Pancreas (tissue), 10 donors: ENCODE measurements at places on chromosomes 7 and 10. TPM values are rescaled to one million over a fixed set of nuclear protein-coding genes. Genes with fewer than 3 reads are reported as not detected.

The OR2A1 gene
- 0.14 TPM for polyA plus RNA-seq

The C10orf105 gene
- 0.08 TPM for polyA plus RNA-seq

The LIPF gene
- polyA plus RNA-seq = not detected

The TACR2 gene
- polyA plus RNA-seq = 0.14 TPM

The STOX1 gene
- 1.3 TPM for polyA plus RNA-seq

The CALML5 gene
- not detected for polyA plus RNA-seq

The GJD4 gene
- polyA plus RNA-seq = not detected

The AMZ1 gene
- 0.05 TPM for polyA plus RNA-seq

The KIF11 gene
- polyA plus RNA-seq = 0.19 TPM

The RAPGEF5 gene
- 7.5 TPM for polyA plus RNA-seq

- H3K4me1 ChIP-seq = no peaks in the 10 kb centered on the region
- no peaks in the 10 kb centered on the region for H3K27me3 ChIP-seq
- H3K27ac ChIP-seq = no peak overlapping the region
These were observed 56.3 kb upstream of the NCAPG2 start for GRCh38 chr7:158760936-158761335.

DNA sequence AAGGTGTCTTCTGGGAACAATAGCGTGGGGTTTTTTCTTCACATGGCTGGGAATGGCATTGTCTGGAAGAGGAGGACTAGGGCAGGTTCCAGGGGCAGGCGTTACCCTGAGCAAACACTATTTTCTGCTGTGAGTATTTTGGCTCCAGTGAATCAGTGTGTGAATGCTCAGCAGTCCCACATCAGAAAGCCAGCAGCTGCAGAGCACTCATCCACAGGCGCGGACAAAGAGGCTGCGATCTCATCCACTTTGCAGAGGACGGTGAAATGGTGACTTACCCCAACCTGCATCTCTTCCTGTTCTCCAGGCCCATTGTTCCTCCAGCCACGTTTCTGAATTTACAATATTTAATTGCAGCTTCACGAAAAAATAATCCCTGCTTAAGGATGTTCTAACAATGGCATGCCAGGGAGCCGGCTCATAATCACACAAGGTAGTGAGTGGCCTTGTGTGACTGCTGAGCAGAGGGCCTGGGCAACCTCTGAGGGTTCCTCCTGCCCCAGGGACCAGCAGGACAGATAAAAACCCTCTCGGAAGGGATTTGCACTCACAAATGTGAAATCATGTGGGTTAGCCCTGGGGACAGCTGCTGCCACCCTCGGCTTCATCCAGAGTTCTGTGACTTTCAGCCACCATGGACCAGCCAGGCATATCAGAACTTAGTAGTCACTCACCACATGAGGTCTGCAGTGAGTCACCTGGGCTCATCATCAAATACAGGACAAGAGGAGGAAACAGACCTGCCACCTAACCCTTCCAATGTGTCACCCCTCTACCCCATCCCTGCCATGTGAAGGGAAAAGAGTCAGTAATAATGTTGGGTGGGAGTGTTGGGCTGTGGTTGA, 65.0 kb upstream of the EN2 start:
- no peak overlapping the region for H3K27ac ChIP-seq
- H3K4me1 ChIP-seq = no peaks in the 10 kb centered on the region
- no peaks in the 10 kb centered on the region for H3K36me3 ChIP-seq
- no peak for DNase-seq

DNA sequence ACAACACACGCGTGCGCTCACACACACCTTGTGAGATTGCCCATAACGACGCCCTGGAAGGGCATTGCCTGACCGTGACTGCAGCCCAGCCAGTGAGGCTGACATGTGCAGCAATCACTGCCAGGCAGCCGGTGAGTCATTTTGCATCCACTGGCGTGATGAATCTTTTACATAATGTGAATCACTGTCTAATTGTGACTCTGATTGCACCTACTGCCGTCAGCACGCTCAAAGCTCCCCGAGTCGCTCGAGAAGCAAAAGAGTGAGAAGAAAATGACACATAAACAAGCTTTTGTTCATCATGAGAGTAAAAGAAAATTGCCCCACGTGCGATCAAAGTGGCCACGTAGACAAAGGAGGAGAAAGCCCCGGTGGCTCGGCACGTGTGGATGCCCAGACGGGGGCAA, 117.4 kb upstream of the PFKP start:
- DNase-seq = no peak
- no peaks in the 10 kb centered on the region for H3K27me3 ChIP-seq
- no peak overlapping the region for H3K27ac ChIP-seq
- H3K4me1 ChIP-seq = peaks cover 5% of the 10 kb centered on the region
- no peak overlapping the region for H3K4me3 ChIP-seq
- no peaks in the 10 kb centered on the region for H3K36me3 ChIP-seq

DNA sequence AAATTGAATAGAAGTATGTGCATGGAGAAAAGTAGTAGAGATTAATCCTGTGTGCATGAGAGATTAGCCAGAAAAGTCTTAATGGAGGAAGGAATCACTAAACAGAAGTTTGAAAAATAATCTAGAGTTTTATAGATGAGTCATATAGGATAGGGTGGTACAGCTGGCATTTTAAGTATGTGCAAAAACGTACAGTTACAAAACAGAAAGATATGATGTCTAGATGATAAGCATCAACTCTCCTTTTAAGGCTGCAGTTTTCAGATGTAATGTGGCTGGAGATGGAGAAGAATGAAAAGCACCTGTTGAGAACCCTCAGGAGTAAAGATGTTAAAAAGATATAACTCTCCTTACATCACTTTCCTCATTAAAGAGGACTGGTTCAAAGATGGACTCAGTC, 271.3 kb downstream of the STK31 start:
- H3K36me3 ChIP-seq = no peaks in the 10 kb centered on the region
- no peak for DNase-seq
- no peaks in the 10 kb centered on the region for H3K4me1 ChIP-seq
- no peak overlapping the region for H3K27ac ChIP-seq
- no peak overlapping the region for H3K4me3 ChIP-seq

DNA sequence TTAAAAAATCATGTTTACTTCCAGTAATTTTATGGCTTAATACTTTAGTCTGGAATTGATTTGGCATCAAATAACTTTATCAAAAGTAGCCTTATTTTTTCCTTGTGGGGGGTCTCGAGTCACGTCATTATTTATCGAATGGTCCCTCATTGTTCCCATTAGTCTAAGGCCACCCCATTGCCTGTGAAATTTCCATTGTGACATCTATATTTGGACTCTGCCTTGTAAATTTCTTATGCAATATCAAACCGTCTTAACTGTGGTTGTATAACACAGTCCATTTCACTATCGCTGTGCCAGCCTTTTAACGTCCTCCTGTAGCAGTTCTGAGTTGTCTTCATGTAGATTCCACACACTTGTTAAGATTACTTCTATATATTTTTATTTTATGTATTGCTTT, 103.9 kb upstream of the RET start:
- H3K4me1 ChIP-seq = no peaks in the 10 kb centered on the region
- no peak for DNase-seq
- no peaks in the 10 kb centered on the region for H3K36me3 ChIP-seq
- no peak overlapping the region for H3K27ac ChIP-seq

- H3K36me3 ChIP-seq = no peaks in the 10 kb centered on the region
- no peak overlapping the region for H3K4me3 ChIP-seq
- H3K4me1 ChIP-seq = no peaks in the 10 kb centered on the region
- no peak overlapping the region for H3K27ac ChIP-seq
- H3K27me3 ChIP-seq = no peaks in the 10 kb centered on the region
- DNase-seq = no peak
These were observed 55.1 kb upstream of the CALN1 start for GRCh38 chr7:72467237-72467636.

DNA sequence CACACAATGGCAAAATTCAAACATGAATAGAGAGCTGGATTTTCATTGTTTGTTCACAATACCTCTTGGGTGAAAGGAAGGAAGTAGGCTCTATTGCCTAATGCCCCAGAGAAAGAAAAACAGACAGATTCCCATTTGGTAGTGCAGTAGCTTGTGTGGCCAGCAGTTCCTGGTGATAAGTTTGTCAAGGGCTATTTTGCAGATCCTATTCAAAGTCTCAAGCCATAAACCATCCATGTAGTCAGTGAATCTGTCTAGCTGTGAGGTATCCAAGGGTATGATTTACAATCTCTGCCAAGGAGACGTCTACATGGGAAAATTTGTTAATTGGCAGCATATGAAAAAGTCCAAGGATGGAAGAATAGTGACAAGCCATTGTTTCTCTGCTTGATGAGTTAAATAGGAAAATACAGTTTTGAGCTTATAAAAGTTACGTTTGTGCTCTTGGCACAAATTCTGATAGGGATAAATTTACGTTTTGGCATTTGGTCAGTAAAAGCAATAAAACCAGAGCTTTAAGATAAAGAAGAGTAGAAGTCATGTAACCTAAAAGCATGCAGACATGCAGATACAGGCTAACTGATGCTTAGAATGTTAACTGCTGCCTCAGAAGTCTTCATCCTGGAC, 269.1 kb downstream of the GATA3 start:
- no peaks in the 10 kb centered on the region for H3K4me1 ChIP-seq
- no peaks in the 10 kb centered on the region for H3K36me3 ChIP-seq
- H3K27ac ChIP-seq = no peak overlapping the region
- H3K4me3 ChIP-seq = no peak overlapping the region
- no peak for DNase-seq

DNA sequence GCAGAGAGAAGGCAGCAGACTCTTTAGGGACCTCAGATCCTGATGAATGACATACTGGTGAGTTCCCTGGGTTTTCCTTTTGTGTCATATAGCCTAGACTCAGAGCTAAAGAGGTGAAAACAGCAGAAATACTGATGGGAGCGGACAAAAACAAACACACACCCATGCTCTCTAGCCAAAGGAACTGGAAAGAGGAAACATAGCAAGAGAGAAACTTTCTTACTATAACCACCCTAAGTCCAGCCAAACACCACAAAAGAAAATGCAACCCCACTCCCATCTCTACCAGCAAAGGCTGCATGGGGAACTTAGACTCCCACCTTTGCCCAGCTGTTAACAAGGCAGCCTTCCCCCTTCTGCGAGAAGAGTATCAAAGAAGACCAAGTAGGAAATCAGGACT, 16.3 kb downstream of the GSAP start:
- H3K4me3 ChIP-seq = no peak overlapping the region
- no peaks in the 10 kb centered on the region for H3K36me3 ChIP-seq
- no peaks in the 10 kb centered on the region for H3K4me1 ChIP-seq
- no peak for DNase-seq
- no peaks in the 10 kb centered on the region for H3K27me3 ChIP-seq

- H3K27me3 ChIP-seq = no peaks in the 10 kb centered on the region
- no peak overlapping the region for H3K4me3 ChIP-seq
- no peak overlapping the region for H3K27ac ChIP-seq
- DNase-seq = no peak
- no peaks in the 10 kb centered on the region for H3K4me1 ChIP-seq
- H3K36me3 ChIP-seq = no peaks in the 10 kb centered on the region
These were observed 62.0 kb downstream of the MYOF start for GRCh38 chr10:93420091-93420490.

- no peaks in the 10 kb centered on the region for H3K27me3 ChIP-seq
- no peak overlapping the region for H3K27ac ChIP-seq
- DNase-seq = peak; percentile 82
- H3K4me3 ChIP-seq = no peak overlapping the region
- no peaks in the 10 kb centered on the region for H3K4me1 ChIP-seq
These were observed 3.4 kb downstream of the IGFBP3 start for GRCh38 chr7:45917658-45918057.

- no peak overlapping the region for H3K27ac ChIP-seq
- DNase-seq = no peak
- H3K4me1 ChIP-seq = no peaks in the 10 kb centered on the region
- no peak overlapping the region for H3K4me3 ChIP-seq
- no peaks in the 10 kb centered on the region for H3K36me3 ChIP-seq
- H3K27me3 ChIP-seq = no peaks in the 10 kb centered on the region
These were observed 56.4 kb downstream of the BBS9 start for GRCh38 chr7:33185786-33186185.

GRCh38 chr7:5689716-5690115, 91.7 kb downstream of the RNF216 start:
- H3K27ac ChIP-seq = peak overlapping the region; percentile 42
- H3K36me3 ChIP-seq = no peaks in the 10 kb centered on the region
- no peak overlapping the region for H3K4me3 ChIP-seq
- H3K4me1 ChIP-seq = peaks cover 59% of the 10 kb centered on the region

DNA sequence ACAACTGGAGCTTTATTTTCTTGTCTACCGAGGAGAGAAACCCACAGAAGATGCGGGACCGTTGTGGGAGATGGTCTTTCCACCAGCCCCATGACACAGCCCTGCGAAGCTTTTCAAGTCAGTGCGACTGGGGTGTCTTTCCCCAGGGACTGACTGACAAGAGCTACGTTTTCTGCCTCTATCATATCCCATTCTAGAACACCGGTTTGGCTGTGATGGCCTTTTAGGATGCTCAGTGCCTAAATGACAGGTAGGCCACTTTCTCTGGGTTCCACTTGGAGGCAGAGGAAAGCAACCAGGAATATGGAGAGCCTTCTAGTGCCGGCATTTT, 16.9 kb downstream of the SLC13A4 start:
- H3K27ac ChIP-seq = no peak overlapping the region
- H3K4me3 ChIP-seq = no peak overlapping the region
- H3K27me3 ChIP-seq = no peaks in the 10 kb centered on the region
- H3K4me1 ChIP-seq = no peaks in the 10 kb centered on the region

GRCh38 chr10:71029907-71030306, 141.5 kb upstream of the PCBD1 start:
- no peak overlapping the region for H3K4me3 ChIP-seq
- no peaks in the 10 kb centered on the region for H3K4me1 ChIP-seq
- no peak for DNase-seq
- H3K27me3 ChIP-seq = no peaks in the 10 kb centered on the region
- H3K36me3 ChIP-seq = no peaks in the 10 kb centered on the region

GRCh38 chr10:73716251-73716650, 18.3 kb upstream of the AGAP5 start:
- no peak overlapping the region for H3K27ac ChIP-seq
- H3K36me3 ChIP-seq = peaks cover 24% of the 10 kb centered on the region
- H3K27me3 ChIP-seq = no peaks in the 10 kb centered on the region
- no peaks in the 10 kb centered on the region for H3K4me1 ChIP-seq

DNA sequence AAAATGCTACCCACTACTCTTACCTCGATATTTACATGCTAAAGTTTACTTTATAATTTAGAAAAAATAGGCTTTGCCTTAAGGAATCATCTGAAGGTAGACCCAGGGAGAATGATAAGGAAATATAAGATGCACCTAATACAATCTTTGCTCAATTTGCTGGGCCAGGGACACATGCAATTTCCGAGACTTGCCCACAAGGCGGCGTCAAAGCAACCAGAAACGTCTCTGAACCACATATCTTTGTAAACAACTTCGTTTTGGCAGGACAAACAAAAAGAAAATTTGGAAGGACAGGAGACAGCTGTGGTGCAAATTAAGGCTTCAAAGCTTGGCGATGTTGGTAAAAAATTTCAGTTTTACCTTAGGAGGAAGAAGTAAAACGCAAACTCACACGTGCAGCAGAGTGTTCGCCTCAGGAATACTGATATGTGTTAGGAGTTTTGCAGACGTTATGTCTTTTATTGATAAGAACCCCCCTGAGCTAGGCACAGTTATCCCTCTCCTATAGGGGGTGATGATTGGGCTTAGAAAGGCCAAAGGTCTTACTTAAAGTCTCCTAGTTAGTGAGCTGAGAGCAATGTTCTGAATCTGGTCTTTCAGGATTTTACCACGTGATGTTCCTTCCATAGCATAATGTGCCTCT, 134.3 kb downstream of the PRKCQ start:
- no peaks in the 10 kb centered on the region for H3K4me1 ChIP-seq
- DNase-seq = no peak
- H3K27ac ChIP-seq = no peak overlapping the region
- no peak overlapping the region for H3K4me3 ChIP-seq
